ENCODE measurements at places on chromosomes 5 and 9. TPM values are rescaled to one million over a fixed set of nuclear protein-coding genes. Genes with fewer than 3 reads are reported as not detected.

MYORG gene
- 28.1 TPM for total RNA-seq

FOXD4L4 gene
- 1.4 TPM for total RNA-seq

TTLL11 gene
- total RNA-seq, result 60.7 TPM

FAM219A gene
- 132 TPM for total RNA-seq

FAM151B gene
- total RNA-seq, result 6.3 TPM

APBB3 gene
- 58.3 TPM for total RNA-seq

C1QTNF3 gene
- total RNA-seq, result 9.6 TPM

ACSL6 gene
- 206 TPM for total RNA-seq

MEIKIN gene
- not detected for total RNA-seq

DDX4 gene
- 0.90 TPM for total RNA-seq

SLCO4C1 gene
- total RNA-seq, result 1.0 TPM

SPINK7 gene
- total RNA-seq, result not detected

BTNL8 gene
- not detected for total RNA-seq

FLT4 gene
- total RNA-seq, result 5.2 TPM

FOXD4L5 gene
- 1.7 TPM for total RNA-seq

SGCD gene
- 13.1 TPM for total RNA-seq

DNA sequence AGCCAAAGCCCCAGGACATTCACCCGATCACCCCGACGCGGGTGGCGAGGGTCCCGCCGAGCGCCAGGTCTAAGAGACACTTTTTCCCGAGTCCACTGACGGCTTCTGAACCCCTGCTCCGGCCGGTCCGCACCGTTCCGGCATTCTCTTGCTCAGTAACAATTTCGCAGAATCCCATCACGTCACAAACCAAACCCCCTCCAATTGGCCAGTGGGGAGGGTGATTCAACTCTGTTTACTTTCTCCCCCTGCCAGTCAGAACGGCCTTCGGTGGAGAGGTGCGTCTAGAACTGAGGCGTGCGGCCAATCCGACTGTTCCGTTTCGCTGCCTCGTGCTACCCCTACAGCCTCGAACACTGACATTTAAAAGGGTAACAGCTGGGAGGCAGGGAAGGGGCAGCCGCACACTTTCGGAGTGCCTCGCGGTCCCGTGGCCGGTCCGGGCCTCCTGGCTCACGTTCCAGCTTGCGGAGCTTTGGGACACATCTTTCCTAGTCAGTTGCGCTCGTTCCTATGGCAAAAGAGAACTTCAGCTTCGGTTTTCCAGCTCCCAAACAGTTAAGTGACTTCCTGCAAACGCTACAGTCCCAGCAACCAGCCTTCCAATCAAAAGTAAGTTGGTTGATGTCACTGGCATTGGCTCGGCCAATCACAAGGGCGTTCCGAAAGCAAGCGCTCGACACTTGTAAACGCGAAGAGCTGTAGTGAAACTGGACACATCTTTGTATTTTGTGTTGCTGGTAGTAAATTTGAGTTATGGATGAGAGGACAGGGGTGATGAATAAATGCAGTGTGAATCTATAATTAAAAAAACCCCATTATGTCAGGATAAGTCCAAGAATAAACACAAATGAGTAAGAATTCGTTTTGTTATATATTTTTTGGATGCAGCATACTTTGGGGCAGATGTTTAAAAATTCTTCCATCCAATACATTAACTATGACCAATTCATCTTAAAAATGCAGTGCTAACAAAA lies at the start of gene KLF9:
Gene KLF9, minus strand, starts transcription at position 859 of the 977 bp plus-strand sequence. CDS start 1,294 bp downstream, outside the sequence.
- peak; percentile 97 for DNase-seq

GRCh38 chr5:33361781-33362180 lies 79.0 kb upstream of the TARS1 start:
- no peak for DNase-seq

DNA sequence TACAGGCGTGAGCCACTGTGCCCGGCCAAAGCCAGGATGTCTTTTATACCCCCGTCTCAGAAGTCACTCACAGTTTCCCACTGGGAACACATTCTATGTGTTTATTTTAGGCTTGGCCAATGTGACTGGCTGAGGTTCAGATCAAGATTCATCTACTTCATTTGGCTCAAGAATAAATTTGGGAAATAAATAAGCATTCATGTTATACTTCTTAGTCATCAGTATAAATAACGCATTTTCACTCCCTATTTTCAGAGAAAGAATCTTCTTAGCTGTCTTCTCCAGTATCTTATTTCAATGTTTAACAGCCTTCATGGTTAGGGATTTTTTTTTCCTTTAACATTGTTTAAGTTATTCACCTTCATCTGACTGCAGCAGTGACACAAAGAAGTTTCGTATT lies 11.8 kb downstream of the S100Z start:
- no peak for DNase-seq

GRCh38 chr9:115192280-115192679 lies 74.3 kb upstream of the TNC start:
- no peak for DNase-seq

DNA sequence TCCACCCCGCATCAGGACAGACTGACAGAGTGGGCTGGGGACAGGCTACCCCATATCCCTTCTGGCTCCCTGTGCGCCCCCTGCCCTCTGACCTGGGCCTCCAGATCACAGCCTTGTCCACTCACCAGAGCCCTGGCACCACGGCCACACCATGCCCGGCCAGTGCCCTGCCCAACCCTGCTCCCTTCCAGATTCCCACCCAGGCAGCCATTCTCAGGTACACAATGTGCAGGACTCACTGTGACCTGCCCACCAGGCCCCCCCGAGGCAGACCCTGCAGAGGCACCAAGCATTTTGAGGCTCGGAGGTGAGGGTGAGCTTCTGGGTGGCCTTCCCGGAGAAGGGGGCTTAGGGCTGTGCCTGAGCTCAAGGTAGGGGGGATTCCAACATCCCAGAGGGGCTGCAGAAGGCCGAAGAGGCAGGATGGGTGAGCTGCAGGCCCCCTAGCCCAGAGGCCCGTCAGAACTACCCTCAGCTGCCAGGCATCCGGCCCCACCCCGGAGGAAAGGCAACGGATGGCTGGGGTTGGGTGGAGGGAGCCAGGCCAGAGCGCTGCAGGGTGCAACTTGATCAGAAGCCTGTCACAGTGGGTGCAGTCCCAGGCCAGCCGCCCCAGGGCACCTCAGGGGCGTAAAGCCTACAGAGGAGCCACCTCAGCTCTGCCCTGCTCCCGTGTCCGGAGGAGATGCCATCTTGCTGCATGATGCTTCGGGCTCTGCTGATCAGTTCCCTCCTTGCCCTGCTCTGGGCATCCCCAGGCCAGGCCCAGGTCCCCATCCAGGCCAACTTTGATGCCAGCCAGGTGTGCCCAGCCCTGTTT lies at the start of gene LCNL1:
Gene LCNL1, plus strand, starts transcription at position 762 of the 820 bp plus-strand sequence. CDS start 594 bp downstream, outside the sequence.
- DNase-seq, result no peak

GRCh38 chr5:172133359-172134029 lies 54.5 kb downstream of the STK10 start:
- no peak for DNase-seq

GRCh38 chr5:51651889-51652288 lies 268.6 kb downstream of the ISL1 start:
- no peak for DNase-seq

GRCh38 chr9:27047136-27047535 lies 41.7 kb upstream of the LRRC19 start:
- DNase-seq, result no peak

- no peak for DNase-seq
Observed at GRCh38 chr9:31445357-31445756, 939.1 kb upstream of the ACO1 start.

- no peak for DNase-seq
Observed at GRCh38 chr9:83220730-83221129, 157.8 kb upstream of the RASEF start.

DNA sequence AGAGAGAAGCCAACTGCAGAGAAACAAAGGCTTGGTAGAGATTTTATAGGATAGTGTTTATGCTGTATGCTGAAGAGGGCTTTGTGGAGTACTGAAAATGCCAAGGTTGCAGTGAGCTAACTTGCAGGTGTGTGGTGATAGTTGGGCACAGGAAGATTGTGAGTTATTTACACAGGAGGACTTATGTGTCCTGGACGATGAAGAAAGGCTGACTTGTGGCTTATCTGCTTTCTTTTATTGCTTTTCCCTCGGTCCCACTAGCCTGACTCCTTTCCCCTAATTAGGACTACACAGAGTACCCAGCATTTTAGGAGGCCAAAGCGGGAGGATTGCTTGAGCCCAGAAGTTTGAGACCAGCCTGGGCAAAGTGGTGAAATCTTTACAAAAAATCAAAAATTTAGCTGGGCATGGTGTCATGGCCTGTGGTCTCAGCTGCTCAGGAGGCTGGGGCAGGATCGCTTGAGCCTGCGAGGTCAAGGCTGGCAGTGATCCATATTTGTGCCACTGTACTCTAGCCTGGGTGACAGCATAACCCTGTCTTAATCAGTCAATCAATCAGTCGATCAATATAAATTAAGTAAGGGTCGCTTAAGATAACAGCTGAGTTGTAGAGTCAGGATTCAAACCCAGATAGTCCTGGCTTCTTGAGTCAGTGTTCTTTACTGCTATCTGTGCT lies 61.9 kb downstream of the UBE2R2 start:
- no peak for DNase-seq

DNA sequence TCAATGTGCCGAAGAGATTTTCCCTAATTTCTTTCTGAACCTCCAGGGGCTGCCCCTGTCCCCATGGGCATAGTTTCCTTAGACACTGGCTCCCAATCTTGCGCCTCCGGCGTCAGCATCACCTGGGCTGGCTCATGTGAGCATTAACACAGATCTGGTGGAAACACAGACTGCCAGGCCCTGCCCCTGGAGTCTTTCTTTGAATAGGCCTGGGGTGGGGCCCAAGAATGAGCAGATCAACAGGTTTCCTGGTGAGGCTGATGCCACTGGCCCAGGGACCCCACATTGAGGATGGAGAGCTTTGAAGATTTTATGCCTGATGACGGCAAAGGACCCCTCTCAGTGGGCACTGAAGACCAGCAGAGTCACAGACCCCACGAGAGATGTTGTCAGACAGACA lies 60.8 kb downstream of the ANKRD33B start:
- DNase-seq, result no peak

GRCh38 chr5:76303921-76304320 lies 99.2 kb upstream of the IQGAP2 start:
- DNase-seq, result no peak

GRCh38 chr9:25975667-25976066 lies 297.4 kb upstream of the TUSC1 start:
- no peak for DNase-seq

DNA sequence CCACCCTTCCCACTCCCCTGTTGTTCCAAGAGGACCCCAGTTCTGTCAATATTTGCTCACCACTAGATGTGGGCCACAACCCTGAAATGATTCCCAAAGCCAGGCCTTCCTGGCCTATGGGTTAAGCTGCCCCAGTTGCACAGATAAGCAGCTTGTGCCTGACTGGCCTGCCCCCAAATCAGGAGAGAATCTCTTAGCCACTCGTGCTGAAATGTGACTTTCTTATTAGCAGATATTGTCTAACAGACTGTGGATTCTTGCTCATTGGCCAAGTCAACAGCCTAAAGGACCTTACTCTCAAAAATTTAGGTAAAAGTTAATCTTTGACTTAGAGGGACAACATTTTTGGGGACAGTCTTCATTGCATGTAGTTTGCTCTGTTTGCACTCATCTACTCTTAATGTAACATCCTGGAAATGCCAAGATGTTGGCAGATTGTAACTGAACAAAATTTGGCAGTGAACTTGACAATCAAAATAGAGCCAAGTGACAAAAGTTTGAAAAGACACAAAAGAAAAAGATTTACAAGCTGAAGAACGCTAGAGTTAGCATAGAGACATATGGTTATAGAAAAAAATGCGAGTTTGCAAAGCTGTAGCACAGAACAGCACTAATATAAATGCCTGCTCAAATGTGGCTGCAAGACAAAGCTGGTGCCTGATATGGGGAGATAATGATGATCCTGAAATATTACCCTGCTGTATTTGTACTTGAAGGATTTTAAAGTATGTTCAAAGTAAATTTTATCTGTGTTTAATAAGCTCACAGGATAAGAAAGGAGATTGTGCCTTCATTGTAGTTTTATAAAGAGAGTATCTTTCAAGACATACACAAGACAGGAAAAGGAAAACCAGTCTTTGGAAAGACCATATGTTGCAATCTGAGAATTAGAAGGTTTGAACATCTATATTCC lies 29.0 kb upstream of the FSD1L start:
- no peak for DNase-seq

- DNase-seq, result no peak
Observed at GRCh38 chr5:2869471-2869870, 118.0 kb upstream of the IRX2 start.

GRCh38 chr9:133591116-133591910 lies 17.9 kb downstream of the FAM163B start:
- DNase-seq, result no peak

DNA sequence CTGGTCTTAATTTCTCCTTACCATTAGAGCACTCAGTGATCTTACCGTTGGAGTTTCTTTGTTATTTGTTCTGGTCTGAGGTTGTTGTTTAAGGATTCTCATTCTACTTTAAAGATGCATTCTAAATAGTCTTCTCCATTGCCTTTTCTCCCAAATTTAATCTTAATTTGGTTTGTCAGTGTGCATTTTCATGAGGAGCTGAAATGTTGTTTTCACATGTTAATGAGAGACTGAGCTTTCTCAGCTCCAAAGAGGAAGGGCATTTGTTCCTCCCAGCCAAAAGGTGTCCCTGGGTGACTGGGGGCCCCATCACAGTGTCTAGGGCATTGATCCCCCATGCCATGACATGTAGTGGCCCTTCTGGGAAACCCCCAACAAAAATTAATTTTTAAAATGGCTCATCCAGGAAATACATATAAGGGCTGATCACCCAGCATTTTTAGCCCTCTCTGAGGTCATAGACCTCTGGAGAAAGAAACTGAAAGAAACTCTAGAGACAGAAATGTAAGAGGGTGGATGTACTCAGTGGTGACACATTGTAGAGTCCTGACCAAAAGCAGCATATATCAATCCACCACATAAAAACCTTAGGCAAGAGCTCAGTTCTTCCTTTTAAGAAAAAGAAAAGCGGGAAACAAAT lies 240.4 kb upstream of the RAI14 start:
- DNase-seq, result no peak

DNA sequence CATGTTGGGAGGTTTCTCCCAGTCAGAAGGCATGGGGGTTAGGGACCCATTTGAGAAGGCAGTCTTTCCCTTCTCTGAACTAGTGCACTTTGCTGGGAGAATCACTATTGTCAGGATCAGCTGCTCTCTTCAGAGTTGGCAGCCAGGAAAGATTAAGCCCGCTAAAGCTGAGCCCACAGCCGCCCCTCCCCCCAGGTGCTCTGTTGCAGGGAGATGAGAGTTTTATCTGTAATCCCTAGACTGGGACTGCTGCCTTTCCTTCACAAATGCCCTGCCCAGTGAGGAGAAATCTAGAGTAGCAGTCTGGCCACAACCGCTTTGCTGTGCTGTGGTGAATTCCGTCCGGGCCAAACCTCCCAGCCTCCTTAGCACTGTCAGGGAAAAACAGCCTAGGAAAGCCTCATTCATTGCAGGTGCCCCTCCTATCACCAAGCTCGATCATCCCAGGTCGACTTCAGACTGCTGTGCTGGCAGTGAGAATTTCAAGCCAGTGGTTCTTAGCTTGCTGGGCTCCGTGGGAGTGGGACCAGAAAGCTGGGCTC lies 69.8 kb downstream of the CNTLN start:
- DNase-seq, result no peak

DNA sequence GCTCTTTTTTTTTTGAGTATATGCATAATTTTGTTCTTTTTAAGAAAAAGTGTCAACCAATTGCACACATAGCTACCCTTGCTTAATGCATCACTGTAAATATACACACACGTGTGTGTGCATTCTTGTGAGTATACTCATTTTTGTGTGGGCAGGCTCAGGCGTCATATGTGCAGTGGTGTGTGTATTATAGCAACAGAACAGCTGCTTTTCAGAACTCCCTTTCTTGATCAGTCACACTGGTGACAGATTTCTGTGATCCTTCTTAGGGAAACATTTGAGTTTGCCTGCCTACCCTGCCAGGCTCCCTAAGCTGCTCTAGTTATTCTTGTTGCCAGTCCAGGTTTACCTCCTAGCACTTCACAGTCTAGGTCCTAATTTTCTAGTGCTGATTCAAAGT lies 287.0 kb upstream of the SEMA6A start:
- DNase-seq, result no peak
